ENCODE measurements at places on chromosomes 12 and 14.

- DNase-seq, result no peak
These were observed 14.8 kb downstream of the BATF start for GRCh38 chr14:75537071-75537470.

GRCh38 chr12:24970177-24970576 is 21.3 kb upstream of the BCAT1 start:
- DNase-seq, result no peak

DNA sequence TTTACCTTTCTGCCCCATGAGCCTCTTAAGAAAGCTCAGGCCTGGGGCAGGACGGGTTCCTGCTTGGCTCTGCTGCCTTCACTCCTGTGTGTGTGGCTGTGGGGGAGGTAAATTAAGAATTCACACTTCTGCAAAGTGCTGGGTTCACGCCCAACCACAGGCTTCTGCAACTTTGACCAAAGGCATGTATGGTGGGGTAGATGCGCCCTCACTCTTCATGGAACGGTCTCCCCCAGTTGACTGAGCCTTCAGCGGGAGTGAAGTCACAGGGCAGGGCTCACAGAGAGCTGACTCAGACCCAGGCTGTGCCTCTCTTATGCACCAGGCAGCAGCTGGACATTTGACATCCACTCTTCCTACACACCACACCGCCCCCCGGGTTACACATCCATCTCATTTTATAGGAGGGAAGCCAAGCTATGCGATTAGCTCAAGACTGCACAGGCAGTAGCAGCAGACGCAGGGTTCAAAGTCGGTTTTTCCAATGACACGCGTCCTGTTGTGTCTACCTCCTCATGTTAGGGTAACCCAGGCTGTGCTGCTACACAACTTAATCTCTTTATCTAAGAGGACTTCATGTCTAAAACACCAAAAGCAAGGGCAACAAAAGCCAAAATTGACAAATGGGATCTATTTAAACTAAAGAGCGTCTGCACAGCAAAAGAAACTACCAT is 15.4 kb upstream of the BCL11B start:
- DNase-seq, result no peak

GRCh38 chr12:75634244-75635222 is 123.1 kb upstream of the KRR1 start:
- DNase-seq, result no peak

GRCh38 chr12:46453428-46453827 is 80.9 kb upstream of the SLC38A2 start:
- no peak for DNase-seq

DNA sequence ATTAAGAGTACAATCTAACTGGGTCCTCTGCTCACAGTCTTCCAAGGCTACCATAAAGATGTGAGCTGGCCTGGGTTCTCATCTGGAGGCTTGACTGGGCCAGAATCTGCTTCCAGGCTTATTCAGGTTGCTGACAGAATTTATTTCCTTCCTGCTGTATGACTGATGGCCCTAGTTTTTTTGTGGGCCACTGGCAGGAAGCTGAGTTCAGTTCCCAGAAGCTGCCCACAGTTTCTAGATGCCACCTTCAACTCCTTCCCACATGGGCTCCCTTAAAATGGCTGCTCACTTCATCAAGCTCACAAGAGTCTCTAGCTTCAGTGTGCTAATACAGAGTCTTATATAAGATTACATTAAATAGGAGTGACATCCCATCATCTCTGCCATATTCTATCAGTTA is 121.7 kb upstream of the CAND1 start:
- DNase-seq, result no peak

DNA sequence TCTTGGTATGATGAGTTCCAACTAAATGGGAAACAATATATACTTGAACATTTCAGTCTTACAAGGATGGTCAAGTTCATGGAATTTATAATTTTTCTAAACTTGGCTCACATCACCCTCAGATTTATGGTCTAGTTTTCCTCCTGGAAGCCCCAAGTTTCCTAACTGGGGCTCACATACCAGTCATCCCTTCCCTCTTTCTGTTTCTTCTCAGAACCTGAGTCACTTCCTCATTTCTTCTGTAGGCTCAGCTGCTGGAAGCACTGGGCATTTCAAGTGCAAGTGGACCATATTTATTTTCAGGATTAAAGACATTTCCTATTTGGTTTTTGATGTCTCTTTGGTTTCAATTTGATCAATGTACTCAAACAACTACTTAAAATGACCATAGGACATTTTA is 55.4 kb downstream of the GRIP1 start:
- no peak for DNase-seq

DNA sequence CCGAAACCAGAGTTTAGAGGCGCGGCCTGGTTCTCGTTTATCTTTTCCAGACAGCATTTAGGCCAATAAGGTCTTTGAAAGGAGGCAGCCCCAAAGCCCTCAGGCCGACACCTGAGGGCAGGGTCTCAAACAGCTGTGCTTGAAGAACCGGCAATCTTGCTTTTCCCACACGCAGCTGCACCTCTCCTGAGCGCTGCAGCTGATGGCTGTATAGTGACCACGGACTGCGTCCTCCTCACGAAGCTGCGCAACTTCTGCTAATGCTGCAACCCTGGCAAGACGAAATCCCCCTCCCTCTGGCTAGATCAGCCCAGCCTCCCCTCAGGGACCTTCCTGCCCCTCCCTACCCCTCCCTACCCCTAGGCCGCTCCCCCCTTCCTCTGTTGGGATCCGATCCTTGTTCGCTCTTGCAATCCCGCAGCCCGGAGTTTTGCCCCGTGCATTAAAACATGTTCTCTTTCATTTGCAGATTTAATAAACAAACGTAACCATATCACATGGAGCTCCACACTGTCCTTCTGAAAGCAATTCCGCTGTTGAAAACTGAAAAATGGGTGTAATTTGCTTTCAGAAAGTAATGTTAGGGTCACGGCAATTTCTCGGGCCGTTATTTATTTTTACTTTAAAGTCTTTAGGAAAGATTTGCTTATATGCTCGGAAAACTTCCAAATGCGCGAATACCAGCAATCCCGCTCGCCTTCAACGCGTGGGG is 4.8 kb upstream of the PAX9 start:
- no peak for DNase-seq

Measured in cerebellum (tissue), 4 donors.